Left kidney (tissue), 8 donors: ENCODE measurements at places on chromosomes 1 and 21.

DNA sequence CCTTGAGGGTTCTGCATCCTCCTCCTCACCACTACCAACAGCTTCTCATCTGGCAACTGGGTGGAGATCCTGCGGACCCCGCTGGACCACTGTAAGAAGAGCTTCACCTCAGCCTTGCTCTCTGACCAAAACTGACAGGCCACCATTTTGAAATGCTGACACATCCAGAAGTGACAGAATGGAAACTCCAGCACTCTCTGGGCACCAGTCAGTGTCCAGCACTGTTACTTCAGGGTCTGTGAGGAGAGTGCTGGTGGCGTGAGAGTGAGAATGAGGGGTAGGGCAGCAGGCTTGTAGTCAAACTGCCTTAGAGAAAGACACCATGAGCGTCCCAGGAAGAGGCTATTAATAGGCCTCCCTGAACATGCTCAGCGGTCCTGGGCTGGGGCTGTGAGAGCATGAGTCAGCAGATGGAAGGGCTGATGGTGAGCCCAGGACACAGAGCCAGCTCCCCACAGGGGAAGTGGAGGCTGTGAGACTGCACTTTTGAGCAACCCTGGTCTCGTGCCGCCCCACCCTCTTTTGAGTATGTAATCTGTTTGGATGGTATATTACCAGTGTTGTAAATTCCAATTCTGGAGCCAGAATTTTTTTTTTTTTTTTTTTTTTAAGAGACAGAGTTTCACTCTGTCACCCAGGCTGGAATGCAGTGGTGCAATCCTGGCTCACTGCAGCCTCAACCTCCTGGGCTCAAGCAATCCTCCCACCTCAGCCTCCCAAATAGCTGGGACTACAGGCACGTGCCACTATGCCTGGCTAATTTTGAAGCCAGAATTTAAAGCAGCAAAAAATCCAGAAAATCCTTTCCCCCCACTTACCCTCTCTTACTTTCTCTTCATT, 34.4 kb upstream of the SLC30A1 start:
- no peak for DNase-seq

DNA sequence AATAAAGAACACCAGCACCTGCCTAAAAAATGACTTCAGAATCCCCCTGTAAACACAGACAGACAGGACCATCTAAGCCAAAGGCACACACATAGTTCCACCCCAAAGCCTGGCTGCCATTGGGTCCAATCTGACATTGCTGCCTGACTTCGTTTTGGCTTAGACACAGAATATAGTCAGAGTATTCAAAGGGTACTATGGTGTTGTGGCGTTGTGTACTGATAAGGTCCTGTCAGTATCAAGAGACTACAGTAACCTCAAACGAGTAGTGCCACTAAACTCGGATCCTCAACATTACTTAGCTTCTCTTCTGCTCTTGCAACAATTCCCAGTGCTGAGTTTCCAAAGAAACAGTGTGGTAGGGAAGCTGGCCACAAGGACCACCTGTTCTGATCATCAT, 169.3 kb upstream of the NR5A2 start:
- no peak for DNase-seq

DNA sequence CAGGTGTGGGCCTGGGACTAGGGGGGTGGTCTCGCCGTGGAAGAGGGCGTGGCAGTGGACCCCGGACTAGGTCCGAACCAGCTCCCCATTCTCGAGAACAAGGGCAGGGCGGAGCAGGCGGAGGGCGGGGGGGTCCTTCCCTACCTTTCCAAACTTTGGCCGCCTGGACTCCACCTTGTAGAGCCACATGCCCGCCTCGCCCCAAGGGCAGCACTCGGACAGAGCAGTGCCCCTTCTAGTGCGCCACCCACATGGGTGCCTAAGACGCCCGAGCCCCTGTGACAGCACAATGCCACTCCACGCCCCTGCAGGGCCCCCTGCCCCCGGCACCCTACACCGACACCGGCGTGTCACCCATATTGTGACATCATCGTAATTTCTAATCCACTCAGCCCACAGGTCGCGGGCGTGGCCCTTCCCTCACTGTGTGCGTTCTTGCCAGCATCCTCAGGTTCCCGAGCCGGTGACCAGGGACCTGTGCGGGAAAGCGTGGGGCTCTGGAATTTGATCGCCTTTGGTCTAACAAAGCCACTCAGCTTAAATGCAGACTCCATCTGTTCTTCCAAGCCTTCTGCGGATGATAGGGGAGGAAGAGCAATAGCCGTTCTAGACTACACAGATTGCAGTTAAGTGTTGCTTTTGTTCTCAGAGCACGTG, 553 bp upstream of the STMN1 start:
- peak; percentile 51 for DNase-seq

DNA sequence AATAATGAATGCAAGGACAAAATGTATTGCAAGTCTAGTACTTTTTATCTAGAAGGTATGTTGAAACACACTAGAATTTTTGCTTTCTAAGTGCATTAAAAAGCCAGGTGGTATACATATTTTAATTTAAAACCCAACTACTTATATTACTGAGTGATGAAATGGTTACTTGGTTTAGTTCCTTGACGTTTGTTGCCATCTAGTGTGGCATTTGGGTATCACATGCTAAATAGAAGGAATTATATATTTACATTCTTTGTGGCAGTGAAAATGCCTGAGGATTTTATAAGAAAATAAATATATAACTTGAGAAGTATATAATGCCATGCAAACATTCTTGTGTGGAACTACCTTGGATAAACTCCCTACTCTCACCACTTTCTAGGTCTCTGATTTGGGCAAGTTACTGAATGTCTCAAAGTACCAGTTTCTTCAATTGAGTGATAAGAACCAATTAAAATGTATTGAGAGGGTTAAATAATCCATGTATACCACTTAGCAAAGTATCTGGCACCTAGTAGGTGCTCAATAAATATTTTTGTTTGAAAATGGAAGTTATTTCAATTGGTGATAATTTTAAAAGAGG, 69.6 kb downstream of the SDCCAG8 start:
- DNase-seq: peak; percentile 46

GRCh38 chr21:36115138-36115730, 19.6 kb upstream of the CBR3 start:
- DNase-seq: no peak

- DNase-seq: no peak
These were observed 46.1 kb downstream of the FAF1 start for GRCh38 chr1:50913954-50914353.

- no peak for DNase-seq
These were observed 70.0 kb downstream of the BCAR3 start for GRCh38 chr1:93611668-93612067.

- no peak for DNase-seq
These were observed 271.4 kb downstream of the FOXD2 start for GRCh38 chr1:47709019-47709871.

- no peak for DNase-seq
These were observed 30.9 kb downstream of the DNAI4 start for GRCh38 chr1:66893712-66894111.
